ENCODE measurements at places on chromosomes 4 and X.
A peak's percentile ranks its signal among the peaks of the same experiment; 100 is the strongest.

DNA sequence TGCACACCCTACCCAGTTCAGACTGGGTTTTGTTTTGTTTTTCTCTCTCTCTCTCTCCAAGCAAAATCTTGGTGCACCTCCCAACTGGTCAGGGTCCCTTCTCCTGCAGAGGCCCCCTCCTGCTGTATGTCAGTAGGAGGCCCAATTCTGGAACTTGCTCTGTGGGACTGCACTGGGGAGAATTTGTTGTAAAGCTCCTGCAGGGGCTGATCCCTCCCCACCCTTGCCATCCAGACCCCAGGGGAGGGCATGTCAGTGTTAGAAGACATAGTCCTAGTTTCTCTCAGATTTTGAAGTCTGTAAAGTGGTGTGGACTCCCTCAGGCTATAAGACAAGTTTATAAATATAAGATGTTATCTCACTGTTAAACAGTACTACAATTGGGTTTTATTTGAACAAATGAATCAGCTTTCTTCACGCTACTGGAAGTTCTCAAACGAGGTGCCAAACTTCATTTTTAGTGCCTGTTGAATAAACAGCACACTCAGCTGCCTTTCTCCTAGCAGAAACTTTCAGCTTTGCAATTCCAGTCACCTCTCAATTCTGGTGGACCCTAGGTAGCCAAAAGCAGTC lies 88.6 kb upstream of the FRMPD3 start:
- DNase-seq, result no peak

- DNase-seq, result no peak
Observed at GRCh38 chr4:44446801-44447562, 1.6 kb downstream of the KCTD8 start.

DNA sequence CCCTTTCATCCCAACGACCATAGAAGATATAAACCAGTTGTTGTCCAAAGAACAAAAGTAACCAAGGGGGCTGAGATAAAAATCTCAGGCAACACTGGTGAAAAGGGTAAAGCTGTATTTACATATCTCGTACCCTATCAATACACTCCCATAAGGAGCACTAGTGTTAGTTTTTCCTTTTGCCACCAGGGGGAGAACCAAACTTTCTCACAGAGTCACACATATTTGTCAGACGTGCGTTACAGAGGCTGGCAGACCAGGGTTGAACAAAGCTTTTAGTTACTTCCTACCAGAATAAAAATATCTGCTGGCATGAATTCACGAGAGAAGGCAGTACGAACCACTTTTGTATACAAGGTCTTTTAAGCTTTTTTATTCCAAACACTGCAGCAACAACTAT lies 88.3 kb downstream of the AMELX start:
- DNase-seq, result peak; percentile 31

DNA sequence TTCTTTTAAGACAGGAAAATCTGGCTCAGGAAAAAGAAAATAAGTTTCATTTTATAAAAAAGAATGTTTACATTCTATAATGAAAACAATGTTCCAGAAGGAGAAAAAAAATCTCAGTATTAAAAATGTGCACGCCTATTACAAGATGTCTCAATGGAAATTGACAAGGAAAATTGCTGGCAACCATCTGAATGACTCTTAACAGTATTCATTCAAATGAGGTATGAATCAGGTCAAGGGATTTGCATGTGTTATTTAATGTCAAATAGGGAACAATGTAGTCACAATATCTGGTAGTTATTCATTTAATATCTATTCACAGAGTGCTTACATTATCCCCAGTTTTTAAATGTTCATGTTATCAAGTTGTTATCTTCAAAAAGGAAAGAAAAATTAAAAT lies 208.4 kb upstream of the TRAM1L1 start:
- no peak for DNase-seq

DNA sequence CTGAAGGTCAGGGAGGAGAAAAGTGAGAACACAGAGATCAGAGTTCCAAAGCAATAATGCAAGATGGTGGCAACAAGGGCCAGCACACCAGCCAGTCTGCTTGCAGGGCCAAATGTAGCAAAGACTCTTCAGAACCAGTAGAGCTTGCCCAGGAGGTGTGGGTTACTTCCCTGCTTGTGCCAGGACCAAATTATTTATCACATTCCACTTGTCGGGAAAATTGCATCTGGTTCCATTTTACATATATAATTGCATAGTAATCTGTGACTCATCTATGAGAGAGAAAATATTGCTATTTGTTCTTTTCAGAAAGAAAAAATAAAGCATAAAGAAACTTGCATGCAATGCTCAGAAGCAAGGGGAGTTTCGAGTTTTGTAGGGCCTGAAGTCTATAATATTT lies 41.4 kb downstream of the MAML3 start:
- DNase-seq, result no peak

- no peak for DNase-seq
Observed at GRCh38 chr4:142291299-142292050, 554.6 kb downstream of the INPP4B start.

- DNase-seq, result no peak
Observed at GRCh38 chrX:98350940-98351339, 1467.2 kb downstream of the RPA4 start.

- no peak for DNase-seq
Observed at GRCh38 chr4:170978990-170979389, 834.2 kb upstream of the GALNTL6 start.

DNA sequence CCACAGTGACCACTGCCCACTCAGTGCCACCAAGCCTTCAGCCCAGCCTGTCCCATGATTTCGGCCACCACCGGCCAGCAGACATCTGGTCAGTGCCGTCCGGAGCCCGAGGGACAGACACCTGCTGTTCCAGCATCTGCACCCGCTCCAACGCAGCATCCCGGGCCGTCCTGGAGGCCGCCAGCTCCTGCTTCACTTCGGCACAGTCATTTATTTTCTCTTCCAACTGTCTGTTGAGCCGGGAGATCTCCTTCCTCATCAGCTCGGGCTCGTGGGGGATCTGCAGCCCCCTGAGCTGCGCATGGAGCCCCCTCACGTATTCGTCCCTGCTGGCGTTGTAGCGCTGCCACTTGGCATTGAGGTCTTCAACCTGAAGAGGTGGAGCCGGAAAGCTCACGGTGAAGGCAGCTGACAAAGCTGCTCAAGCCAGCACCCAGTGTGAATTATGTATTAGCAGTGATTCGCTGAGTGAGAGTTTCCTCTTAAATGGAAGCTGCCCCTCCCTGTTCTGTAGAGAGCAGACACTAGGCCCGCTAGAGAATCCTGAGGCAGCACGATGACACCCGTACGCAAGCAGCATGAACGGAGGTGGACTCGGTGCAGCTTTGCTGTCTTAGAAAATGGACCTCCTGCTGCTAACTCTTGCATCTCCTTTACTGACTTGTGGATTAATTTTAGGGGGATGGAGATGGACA lies 11.4 kb downstream of the TNIP2 start:
- DNase-seq, result no peak

DNA sequence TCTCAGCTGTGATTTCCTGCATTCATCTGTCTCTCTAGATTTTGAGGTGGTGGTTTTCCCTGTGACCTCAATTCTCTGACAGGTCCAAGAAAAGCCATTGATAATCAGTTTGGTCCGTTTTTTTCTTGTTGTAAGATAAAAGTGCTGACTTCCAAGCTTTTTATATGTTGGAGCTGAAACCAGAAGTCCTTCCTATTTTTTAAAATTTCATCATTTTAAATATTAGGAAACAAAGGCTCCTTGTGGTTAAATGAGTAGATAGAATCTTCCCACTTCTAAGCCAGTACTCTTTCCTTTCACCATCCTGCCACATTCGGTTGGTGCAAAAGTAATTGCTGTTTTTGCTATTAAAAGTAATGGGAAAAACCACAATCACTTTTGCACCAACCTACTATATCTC lies 18.3 kb downstream of the RNF175 start:
- no peak for DNase-seq

DNA sequence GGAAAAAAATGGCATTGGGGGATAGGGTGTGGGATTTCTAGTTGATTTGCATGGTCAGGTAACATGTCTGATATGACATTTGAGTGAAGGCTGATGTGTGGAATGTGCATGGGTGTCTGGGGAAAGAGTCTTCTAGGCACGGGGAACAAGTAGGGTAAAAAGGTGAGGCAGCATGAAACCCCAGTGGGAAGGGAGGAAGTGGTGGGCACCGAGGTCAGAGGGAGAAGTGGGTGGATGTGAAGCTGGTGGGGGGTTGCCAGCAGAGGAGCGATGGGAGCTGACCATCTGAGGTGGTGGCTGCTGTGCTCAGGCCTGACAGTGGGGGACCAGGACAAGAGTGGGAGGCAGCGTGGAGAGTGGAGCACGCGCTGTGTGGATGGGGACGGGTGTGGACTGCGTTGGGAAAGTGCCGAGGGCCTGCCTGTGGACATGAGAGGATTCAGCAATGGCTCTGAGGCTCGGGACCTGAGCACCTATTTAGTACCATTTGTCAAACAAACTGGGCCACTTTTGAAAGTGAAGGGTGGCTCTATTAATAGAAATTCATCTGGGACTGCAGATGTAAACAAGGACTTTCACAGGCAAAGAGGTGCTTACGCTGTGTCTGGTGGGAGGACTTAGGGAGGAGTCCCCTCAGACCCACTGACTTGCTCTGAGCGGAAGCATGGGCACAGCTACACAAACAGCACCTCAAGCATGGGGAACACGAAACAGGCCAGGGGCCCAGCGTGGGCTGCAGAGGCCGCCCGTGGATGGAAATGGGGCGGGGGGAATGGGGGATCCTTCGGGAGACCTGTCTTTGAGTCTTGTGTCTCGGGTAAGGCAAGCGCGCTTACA lies 16.7 kb upstream of the S100P start:
- no peak for DNase-seq

DNA sequence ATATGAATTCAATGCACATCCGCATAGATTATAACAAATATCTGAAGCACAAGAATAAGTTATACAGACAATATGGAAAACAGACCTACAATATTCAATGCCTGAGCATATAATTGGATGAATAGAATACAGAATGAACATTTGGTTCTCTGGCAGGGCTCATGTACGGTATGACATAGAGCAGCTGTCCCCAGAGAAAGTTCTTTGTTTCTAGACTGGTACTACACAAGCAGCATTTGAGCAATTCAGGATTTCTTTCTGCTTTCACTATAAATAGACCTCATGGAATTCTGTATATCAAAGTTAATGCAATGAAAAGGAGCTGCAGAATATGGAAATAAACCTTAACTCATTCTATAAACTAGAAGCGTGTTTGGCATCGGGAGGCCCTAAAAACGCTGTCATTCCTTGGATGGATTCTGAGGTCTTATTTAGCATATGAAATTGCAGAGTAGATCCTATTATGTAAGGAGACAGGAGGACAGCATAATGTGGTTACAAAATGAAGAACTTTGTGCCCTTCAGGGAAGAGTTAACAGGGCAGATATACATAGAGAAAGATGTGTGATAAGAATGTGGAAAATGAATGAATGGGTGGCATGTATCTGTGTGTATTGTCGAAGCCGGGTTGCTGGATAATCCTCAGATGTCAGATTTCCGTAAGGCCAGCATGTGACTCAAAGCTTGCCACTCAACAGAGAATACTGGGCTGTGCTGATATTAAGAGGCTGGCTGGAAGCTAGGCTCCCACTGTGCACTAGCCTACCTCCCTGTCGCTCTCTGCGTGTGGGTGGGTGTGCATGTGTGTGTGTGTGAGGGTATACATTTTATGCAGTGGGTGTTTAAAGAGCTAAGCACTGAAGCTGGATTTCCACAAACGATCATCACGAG lies 103.3 kb upstream of the SLC4A4 start:
- DNase-seq, result no peak
